ENCODE measurements at places on chromosomes 16 and 17.

DNA sequence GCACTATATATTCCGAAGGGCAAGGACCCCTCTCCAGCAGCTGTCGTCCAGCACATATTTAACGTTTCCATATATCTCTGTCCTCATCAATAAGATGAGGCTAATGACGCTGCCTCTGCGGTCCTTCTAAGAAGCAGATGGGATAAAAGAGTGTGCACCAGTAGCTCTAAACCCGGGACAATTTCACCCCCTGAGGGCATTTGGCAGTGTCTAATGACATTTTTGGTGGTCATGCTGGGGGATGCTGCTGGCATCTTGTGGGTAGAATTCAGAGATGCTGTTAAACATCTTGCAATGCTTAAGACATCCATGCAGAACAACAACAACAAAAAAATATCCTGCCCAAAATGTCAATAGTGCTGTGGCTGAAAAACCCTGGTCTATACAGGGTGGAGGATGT lies 372.9 kb downstream of the CDH13 start:
- no peak for DNase-seq

DNA sequence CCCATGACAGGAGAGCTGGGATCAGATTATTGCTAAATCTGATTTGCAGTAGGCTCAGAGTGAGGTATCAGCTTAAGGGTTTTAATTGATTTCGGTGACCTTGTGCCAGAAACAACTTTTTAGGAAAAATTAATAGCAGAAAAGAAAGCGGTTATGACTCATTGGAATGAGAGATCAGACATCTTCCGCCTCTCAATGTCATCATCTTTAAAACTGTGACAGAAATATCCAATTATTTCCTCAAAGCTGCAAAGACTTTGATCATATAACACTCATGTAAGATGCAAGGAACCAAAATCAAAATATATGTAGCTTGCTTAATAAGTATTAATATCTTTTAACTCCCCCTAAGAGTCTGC lies 190.1 kb upstream of the FOXF1 start:
- no peak for DNase-seq

DNA sequence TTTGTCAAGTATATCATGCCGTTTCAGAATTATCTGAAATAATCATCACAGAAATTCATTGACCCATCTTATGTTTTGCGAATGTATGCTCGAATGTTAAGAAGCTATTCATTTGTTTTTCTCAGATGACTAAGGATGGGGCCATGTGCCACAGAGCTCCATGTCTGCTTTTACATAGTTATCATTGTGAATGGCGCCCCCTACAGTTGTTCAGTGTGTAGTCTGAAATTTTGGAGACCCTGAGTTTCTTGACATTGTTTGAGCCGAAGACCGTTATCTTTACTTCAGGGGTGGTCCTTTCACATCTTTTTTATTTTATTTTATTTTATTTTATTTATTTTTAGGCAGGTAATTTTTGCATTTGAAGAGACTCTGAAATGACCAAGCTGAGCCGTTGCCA lies 972.0 kb upstream of the RBFOX1 start:
- no peak for DNase-seq

DNA sequence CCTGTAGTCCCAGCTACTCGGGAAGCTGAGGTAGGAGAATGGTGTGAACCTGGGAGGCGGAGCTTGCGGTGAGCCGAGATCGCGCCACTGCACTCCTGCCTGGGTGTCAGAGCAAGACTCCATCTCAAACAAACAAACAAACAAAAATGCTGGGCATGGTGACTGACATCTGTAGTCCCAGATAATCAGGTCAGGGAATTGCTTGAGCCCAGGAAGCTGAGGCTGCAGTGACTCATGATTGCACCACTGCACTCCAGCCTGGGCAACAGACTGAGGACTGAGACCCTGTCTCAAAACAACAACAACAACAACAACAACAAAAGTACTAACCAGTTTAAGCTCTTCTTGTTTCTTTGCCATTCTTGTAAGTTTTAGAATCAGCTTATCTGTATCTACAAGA lies 383.0 kb upstream of the PMFBP1 start:
- no peak for DNase-seq

- no peak for DNase-seq
These were observed 20.9 kb downstream of the METRNL start for GRCh38 chr17:83100220-83100852.

- DNase-seq = no peak
These were observed 1.5 kb downstream of the DLX3 start for GRCh38 chr17:49993423-49994060.

DNA sequence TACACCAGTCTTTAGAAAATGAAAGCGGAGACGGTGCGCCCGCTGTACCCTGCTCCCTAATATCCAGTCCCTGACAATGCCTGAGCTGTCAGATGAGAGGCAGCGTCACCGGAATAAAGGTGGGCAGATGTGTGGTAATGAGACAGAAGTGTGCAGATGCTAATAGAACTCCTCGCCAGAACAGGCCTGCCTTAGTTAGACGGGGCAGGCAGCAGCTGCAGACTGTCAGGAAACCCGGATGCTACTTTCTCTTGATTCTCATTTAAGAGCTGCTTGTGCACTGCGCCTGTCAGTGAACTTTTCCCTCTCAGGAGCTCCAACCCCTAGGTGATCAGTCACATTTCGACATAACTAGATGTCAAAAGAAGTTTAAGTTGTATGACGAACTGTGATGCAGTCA lies 221.8 kb upstream of the IRX3 start:
- DNase-seq = no peak

DNA sequence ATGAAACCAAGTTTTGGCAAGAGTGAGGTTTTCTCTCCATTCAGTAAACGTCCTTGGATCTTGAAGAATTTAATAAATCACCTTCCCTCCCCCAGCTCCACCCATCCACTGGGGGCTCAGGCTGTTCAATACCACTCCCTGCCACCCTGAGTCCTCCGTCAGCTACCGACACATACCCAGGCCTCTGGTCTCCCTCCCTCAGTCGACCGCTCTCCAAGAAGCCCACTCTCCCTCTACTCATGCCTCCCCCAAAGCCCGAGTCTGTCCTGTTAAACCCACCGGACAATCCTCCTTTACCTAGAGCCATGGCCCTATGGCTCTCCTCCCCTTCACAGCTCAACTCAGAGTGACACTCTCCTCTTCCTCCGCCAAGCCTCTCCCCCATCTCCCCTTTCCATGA lies 19.7 kb upstream of the SLC4A1 start:
- no peak for DNase-seq

GRCh38 chr16:87855852-87856715 lies 13.2 kb downstream of the SLC7A5 start:
- DNase-seq = no peak

DNA sequence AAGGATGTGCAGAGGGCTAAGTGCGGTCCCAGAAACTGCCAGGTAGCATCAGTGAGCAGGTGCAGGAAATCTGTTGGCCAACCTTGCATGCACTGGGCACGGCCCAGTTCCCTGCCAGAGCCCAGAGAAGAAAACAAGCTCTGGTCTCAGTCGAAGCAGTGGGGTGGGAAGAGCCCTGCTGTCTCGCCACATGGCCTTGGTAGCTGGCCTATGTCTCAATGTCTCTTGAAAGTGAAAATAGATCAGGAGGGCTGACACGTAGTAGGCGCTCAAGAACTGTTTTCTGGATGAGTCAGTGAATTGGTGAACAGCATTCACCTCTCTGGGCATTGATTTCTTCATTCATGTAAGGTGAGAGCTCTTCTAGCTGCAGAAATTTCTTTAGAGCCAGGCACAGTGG lies 90.4 kb downstream of the MARF1 start:
- DNase-seq = peak; percentile 22

- DNase-seq = peak; percentile 62
These were observed 4.5 kb downstream of the TRPV2 start for GRCh38 chr17:16419929-16420271.

DNA sequence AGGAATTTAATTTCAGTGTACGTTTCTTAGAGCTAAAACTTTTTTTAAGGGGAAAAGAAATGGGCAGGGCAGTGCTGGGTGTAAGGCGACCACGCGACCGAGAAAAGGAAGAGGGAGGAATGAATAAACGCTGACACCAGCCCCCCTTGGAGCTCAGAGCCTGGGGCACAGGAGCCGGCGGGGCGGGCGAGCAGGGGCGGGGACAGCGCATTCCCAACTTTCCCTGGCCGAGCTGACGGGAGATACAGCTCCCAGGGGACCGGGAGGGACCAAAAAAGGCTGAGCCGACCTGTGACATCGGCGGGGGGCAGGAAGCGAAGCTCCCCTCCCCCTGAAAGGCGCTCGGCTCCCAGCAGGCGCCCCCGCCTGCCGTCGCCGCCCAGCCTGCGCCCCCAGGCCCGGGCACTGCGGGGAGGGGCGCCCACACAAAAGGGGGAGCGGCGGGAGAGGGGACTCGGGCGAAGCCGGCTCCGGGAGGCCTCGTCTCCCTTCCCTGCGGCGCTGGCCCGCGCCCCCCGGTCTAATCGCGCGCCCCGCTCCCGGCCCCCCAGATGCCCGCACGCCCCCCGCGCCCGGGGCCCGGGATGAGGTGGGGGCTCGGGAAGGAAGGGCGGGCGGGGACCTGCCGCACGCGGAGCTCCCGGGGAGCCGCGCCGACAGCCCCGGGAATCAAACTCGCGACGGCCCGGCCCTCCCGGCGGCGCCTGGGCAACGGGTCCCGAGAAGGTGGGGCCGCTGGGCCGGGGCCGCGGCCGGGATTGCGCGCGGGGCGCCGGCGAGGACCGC lies 622 bp downstream of the CUEDC1 start:
- DNase-seq = no peak

DNA sequence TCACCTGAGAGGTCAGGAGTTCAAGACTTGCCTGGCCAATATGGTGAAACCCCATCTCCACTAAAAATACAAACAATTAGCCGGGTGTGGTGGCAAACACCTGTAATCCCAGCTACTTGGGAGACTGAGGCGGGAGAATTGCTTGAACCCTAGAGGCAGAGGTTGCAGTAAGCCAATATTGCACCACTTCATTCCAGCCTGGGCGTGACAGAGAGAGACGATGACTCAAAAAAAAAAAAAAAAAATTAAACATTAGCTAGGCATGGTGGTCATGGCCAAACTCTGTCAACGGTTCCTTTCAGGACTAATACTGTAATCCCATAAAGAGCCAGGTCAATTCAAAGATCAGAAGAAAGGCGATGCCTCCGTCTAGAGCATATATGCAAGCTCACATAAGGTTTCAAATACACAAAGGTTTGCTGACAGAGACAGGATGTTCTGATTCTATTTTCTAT lies 2.4 kb downstream of the RNF157 start:
- no peak for DNase-seq

DNA sequence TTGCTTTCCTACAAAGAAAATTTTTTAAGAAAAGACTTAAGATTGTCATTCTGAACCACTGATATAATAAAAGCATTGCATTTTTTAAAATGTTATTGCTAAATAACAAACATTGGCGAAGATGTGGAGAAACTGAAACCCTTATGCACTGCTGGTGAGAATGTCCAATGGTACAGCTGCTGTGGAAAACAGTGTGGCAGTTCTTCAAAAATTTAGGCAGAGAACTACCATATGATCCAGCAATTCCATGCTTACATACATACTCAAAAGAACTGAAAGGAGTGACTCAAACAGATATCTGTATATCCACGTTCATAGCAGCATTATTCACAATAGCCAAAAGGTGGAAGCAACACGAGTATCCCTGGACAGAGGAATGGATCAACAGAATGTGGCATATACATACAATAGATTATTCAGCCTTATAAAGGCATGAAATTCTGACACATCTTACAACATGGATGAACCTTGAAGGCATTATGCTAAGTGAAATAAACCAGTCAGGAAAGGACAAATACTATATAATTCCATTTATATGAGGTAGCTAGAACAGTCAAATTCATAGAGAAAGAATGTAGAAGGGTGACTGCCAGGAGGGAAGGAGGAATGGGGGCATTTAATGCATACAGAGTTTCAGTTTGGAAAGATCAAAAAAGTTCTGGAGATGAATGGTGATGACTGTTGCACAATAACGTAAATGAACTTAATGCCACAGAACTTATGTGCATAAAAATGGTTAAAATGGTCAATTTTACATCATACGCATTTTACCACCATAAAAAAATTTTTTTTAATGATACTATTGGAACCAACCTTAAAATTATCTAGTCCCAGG lies 92.1 kb downstream of the CACNG1 start:
- DNase-seq = no peak

- no peak for DNase-seq
These were observed 11.3 kb upstream of the RPL13 start for GRCh38 chr16:89549007-89549700.

GRCh38 chr17:41457676-41458075 lies 9.5 kb downstream of the KRT32 start:
- no peak for DNase-seq

DNA sequence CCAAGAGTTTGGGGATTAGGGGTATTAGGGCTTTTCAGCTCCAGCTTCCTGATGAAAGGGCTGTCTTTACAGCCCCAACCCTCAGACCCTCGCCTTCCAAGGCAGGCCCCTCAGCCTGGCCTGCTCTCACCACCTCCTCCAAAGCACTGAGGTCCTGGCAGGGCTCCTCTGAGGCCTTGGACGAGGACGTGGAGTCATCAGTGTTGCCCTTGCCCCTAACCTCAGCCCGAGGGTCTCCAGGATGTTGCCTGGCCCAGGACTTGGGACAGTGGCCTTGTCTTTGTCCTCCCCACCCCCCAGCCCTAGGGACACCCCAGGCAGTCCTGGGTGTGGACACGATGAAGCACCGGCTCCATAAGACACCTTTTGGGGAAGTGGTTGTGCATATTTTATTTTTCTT lies 28.2 kb downstream of the B9D1 start:
- no peak for DNase-seq

- no peak for DNase-seq
These were observed 37.2 kb downstream of the GRIN2C start for GRCh38 chr17:74822335-74822938.

DNA sequence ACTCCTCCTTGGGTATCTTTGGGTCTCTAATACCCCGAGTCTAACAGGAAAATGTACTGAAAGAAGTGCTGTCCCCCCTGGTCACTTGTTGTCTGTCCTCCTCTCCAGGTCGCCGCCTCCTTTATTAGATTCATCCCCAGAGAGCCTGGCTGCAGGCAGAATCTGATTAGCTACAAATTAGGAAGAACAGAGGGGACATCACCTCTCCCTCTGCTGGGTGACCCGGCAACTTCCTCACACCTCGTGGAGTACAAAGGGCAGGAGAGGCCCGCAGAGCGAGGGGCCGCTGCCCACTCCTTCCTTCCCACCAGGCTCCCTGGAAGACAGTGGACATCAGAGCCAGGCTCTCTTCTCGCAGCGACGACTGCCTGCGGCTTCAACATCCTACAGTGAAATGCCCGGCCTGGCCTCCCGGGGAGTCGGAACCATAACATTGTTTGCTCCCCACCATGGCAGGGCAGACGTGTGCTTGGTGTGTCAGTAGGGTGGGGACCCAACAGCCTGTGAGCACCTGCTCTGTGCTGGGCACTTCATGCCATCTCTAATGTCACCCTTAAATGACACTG lies 5.3 kb downstream of the CYB561 start:
- DNase-seq = no peak

DNA sequence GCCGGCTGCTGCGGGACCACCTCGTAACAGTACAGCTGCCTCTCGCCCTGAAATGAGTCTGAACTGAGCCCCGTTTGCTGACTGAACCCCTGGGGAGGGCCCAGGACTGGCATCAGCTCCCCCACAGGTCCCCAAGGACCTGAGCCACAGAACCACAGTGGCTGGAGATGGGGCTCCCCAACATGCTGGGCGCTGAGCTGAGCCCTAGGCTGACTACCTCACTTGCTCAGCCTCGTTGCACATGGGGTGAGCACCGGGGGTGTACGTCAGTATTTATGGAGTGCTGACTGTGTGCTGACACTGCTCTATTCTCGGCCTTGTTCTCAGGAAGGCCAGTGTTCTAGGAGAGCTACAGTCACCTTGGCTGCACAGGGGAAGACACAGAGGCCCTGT lies 6.6 kb upstream of the VASN start:
- no peak for DNase-seq

GRCh38 chr17:41404024-41404671 lies 6.7 kb upstream of the KRT31 start:
- DNase-seq = peak; percentile 79

- no peak for DNase-seq
These were observed 26.1 kb upstream of the FOXF1 start for GRCh38 chr16:86484240-86484639.
